CD8-positive, alpha-beta memory T cell (primary cell): ENCODE measurements at places on chromosomes 4 and X. TPM values are rescaled to one million over a fixed set of nuclear protein-coding genes. Genes with fewer than 3 reads are reported as not detected.

DNA sequence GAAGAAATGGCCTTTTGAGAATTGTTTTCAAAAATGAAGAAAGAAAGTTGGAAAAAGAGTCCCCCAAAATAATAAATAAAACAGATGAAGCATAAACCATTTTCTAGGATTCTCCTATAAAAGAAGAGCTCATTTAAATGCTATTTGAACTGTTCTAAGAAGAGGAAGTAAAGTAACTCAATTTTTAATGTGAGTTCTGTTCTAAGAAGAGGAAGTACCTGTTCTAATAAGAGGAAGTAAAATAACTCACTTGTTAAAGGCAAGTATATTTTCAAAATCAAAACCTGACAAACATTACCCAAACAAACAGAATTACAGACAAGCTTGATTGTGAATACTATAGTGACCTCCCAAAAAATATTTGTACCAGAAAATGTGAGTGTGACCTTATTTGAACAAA is 1326.3 kb downstream of the C4orf33 start:
- no peak overlapping the region for H3K27ac ChIP-seq
- no peaks in the 10 kb centered on the region for H3K27me3 ChIP-seq
- no peak overlapping the region for H3K4me3 ChIP-seq
- no peak for DNase-seq
- no peaks in the 10 kb centered on the region for H3K36me3 ChIP-seq
- no peaks in the 10 kb centered on the region for H3K4me1 ChIP-seq

GRCh38 chrX:30576881-30577280 is 685 bp downstream of the TASL start:
- no peaks in the 10 kb centered on the region for H3K27me3 ChIP-seq
- H3K36me3 ChIP-seq = no peaks in the 10 kb centered on the region
- DNase-seq = no peak
- H3K4me1 ChIP-seq = no peaks in the 10 kb centered on the region
- peak overlapping the region; percentile 26 for H3K27ac ChIP-seq

Gene CXCR3
- 69.3 TPM for total RNA-seq

DNA sequence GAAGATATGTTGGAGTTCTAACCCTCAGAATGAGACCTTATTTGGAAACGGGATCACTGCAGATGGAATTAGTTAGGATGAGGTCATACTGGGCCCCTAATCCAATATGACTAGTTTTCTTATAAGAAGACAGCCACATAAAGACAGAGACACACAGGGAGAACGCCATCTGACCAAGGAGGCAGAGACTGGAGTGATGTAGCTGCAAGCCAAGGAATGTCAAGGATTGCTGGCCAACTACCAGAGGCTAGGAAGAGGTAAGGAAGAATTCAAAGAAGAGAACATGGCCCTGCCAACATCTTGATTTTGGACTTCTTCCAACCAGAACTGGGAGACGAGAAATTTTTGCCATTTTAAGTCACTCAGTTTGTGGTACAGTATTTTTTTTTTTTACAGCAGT is 152.8 kb upstream of the DIPK2B start:
- no peaks in the 10 kb centered on the region for H3K4me1 ChIP-seq
- no peak for DNase-seq
- H3K27ac ChIP-seq = no peak overlapping the region
- no peaks in the 10 kb centered on the region for H3K36me3 ChIP-seq
- no peaks in the 10 kb centered on the region for H3K27me3 ChIP-seq

- H3K4me3 ChIP-seq = no peak overlapping the region
- H3K27me3 ChIP-seq = no peaks in the 10 kb centered on the region
- no peaks in the 10 kb centered on the region for H3K4me1 ChIP-seq
- no peaks in the 10 kb centered on the region for H3K36me3 ChIP-seq
Measured at GRCh38 chr4:162682651-162683050, 484.0 kb downstream of the NAF1 start.

DNA sequence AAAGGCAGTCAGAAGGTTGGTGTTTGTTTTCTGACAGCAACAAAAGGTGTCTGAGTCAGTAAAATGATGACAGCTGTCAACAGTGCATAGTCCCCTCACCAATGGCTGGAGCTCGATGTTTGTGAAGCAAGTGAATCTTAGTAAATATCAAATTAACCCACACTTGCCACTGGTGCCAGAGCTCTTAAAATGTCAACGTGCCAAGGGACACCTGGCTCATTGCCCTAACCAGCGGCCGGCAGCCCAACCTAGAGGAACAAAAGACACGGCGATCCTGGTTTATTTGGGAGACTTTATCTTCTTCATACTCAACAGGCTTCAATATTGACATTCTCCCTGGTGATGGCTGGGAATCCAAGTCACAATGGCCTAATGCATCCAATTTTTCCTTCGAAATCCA is 143.4 kb downstream of the CPEB2 start:
- H3K27me3 ChIP-seq = no peaks in the 10 kb centered on the region
- H3K36me3 ChIP-seq = no peaks in the 10 kb centered on the region
- H3K4me1 ChIP-seq = no peaks in the 10 kb centered on the region
- H3K27ac ChIP-seq = no peak overlapping the region
